A172 (cell line): ENCODE measurements at places on chromosomes 1 and 21.

- no peak for DNase-seq
Measured at GRCh38 chr1:10378081-10378841, 20.6 kb upstream of the PGD start.

- no peak for DNase-seq
Measured at GRCh38 chr1:232334246-232334645, 295.7 kb downstream of the SIPA1L2 start.

GRCh38 chr21:41068496-41068895 is 99.5 kb upstream of the BACE2 start:
- DNase-seq, result peak; percentile 13

GRCh38 chr1:154877370-154877974 is 7.4 kb upstream of the KCNN3 start:
- peak; percentile 27 for DNase-seq

DNA sequence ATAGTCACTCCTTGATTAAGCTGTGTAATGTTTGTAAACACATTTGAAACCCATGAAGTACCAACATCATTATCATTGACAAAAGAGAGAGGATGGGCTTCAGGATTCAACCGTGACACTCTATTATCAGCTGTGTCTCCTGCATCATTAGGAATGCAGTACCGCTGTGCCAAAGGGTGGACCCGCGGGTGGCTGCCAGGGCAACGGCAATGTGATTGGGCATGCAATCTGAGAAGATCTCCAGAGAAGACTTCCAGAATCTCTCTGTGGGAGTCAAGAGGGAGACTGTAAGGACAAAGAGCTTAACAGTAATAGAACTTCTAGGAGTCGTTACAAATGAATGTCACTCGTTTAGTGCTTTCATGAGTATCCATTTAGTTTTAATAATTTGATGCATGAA is 97.9 kb downstream of the USH2A start:
- peak; percentile 30 for DNase-seq

- no peak for DNase-seq
Measured at GRCh38 chr1:7045897-7046296, 260.6 kb downstream of the CAMTA1 start.

GRCh38 chr1:113303267-113303666 is 87.0 kb upstream of the MAGI3 start:
- DNase-seq, result no peak

- DNase-seq, result no peak
Measured at GRCh38 chr1:3639397-3639911, 10.4 kb downstream of the WRAP73 start.

DNA sequence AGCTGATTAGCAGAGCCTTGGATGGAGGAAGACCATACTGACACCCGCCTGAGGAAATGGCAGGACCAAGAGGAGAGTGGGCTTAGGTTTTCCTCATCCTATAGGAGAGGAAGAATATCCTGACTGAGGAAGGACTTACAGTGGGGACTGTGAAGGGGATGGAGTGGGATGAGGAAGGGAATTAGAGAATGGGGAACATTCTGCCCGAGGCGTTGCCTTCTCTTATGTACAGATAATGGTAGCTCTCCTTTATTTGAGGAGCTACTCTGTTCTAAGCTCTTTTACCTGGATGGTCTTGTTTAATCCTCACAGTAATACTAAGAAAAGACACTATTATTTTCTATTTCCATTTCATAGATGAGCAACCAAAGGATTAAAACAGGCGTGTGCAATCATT is 56.0 kb downstream of the OLFML3 start:
- DNase-seq, result no peak

DNA sequence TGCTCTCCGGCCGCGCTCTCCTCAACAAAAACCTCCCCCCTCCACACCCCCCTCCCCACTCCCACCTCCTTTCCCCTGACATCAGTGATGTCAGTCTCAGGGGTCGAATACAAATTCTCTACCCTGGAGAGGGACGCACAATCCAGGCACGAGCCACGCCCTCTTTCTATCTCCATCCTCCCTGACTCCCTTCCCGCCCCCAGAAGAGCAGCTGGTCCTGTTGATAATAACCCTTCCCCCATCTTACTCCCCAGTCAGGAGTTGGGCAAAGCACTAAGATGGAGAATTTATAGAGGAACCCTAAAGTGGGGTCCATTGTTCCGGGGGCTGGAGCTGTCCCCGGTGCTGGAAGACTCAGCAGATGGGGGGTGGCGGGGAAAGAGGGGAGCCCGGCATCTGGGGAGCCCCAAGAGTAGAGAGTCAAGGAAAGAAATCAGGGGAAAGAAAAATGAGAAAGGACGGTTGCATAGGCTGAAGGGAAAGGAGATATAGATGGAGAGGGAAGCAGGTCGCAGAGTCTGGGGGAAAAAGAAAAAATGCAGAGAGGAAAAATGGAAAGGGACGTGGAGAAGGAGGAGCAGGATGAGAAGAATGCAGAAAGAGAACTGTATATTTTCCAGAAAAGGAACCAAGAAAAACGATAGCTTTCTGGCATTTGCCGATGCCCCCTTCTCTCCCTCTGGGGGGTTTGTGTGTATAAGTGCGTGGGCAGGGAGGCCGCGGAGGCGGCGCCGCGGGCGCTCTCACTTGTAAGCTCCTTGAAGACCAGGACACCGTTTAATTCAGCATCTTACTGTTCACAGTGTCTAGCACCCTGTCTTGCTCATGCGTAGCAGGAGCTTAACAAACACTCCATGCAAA is at the start of gene CELF3:
Gene CELF3 (minus strand): TSS at position 33 of the 861 bp plus-strand sequence. CDS start 783 bp downstream, outside the sequence.
- DNase-seq, result no peak

DNA sequence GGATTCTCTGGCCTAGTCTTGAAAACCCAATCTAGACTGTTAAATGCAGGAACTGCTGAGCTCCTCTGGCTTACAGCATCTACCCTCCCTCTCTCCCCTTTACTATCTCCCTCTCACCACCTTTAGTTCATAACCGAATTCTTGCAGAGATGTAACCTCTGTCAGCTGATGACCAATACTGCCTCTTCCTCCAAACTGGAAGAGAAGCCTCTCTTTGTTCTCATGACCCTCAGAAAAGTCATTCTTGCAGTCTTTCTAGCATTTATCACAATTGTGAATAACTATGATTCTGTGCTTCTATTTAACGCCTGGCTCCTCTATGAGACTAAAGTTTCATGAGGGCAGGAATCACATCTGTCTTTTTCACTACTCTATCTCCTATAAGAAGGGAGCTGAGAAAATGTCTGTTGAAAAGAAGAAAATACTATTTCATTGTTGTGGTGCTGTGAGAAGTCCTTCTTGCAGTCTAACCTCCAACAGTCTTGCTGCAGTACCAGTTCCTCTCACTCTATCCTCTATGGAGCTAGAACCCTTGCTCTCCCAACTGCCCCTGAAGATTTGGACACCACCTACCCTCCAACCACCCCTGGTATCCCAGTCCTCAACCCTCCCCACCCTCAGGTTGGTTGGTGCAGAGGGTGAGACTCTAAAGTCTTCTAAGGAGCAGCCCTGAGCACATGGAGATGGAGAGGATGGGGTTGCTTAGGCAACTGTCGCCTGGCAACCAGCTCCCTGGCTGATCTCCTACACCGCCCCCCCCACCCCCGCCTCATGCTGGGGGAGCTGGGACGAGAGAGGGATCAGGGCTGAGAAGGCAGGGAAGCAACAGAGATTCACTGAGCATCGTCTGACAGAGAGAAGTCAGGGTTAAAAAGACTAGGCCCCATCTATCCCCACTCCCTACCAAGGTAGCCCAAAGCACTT is 13.9 kb downstream of the MEF2D start:
- DNase-seq, result no peak
